Hindlimb muscle (tissue), 1 donor: ENCODE measurements at places on chromosomes 3 and 15.

DNA sequence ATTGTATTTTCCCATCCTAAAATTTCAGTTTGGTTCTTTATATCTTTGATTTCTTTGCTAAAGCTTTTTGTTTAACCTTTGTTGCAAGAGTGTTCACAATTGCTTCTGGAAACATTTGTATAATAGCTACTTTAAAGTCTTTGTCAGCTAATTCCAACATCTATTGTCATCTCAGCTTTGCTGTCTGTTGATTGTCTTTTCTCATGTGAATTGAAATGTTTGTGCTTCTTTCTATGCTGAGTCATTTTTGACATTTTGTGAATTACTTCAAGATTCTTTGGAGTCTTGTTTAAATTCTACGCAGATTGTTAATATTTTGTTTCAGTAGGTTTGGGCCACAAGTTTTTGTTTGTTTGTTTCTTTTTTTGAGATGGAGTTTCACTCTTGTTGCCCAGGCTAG lies 73.2 kb downstream of the SUCNR1 start:
- DNase-seq = no peak

DNA sequence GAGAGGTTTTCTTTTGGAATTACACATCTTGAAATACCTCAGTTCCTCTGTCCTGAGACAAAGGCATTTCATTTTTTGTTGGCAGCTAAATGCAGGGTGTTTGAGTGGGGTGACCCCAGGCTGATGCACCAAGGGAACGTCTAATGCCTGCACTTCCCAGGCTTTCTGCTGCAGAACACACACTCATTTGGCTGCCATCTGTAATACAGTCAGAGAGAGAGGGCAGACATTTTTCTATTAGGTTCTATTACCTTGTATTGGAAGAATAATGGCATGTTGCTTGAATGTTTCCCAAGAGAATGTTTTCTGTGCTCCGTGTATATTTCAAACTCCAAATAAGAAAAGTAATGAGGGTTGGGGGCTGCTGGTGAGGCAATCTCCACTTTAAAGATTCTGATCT lies 87.1 kb downstream of the PTPRG start:
- DNase-seq = no peak

DNA sequence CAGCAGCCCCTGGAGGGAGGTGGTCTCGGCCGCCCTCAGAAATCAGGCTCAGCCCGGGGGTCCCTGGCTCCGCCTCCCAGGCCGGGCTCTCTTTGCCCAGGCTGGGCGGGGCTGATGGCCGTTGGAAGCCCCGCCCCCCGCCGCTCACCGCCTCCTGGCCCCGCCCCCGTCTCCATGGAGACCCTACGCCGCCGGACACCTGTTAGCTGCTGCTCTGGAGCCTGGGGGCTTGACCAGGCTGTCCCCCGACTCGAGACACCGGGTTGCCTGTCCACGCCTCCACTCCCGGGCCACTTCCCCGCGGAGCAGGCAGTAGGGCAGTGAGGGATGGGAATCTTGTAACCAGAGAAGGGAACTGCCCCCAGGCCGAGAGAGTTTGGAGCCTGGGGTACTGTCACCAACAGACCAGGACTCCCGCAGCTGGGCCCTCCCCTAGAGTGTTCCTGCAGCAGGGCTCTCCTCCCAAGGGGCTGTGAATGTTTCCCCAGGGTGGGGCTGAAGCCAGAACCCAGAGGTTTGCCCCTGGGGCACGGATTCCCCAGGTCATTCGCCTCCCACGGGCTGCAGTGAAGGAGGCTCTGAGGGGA lies 27.8 kb upstream of the RPL32 start:
- no peak for DNase-seq

GRCh38 chr3:30504939-30505338 lies 101.5 kb upstream of the TGFBR2 start:
- no peak for DNase-seq

- DNase-seq = no peak
Measured at GRCh38 chr3:96354742-96355141, 459.7 kb upstream of the EPHA6 start.

DNA sequence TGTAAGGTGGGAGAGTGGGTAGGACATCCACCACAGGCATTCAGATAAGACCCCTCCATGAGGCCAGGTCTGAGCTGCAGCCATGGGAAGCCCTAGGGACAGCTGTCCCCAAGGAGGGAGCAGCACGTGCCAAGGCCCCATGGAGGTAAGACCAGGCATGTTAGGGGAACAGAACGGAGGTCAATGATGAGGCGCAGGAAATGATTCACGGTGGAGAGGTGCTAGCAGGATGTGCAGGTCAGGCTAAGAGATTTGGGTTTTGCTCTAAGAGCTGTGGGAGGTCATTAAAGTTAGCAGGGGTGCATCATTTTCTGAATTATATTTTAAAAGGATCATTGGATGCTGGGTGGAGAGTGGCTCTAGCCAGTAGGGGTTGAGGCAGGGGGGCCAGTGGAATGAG lies 66.4 kb upstream of the SNRPA1 start:
- DNase-seq = no peak

DNA sequence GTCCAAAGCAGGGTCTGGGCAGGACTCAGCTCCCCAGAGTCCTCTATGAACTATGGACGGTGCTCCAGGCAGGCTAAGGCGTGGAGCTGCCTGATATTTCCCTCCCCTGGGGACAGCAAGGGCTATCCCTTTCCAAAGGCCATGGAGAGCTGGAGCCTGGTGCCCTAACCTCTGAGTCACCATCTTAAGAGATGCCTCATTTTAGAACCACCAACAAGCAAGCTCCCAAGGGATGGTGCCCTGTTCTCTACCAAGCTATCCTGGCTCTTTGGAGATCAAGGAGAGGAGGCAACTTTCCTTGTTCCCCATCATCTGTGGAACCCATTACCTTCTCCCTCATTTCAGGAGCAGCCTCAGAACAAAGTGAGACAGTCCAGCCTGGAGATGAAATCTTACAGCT lies 15.7 kb downstream of the STARD5 start:
- no peak for DNase-seq

DNA sequence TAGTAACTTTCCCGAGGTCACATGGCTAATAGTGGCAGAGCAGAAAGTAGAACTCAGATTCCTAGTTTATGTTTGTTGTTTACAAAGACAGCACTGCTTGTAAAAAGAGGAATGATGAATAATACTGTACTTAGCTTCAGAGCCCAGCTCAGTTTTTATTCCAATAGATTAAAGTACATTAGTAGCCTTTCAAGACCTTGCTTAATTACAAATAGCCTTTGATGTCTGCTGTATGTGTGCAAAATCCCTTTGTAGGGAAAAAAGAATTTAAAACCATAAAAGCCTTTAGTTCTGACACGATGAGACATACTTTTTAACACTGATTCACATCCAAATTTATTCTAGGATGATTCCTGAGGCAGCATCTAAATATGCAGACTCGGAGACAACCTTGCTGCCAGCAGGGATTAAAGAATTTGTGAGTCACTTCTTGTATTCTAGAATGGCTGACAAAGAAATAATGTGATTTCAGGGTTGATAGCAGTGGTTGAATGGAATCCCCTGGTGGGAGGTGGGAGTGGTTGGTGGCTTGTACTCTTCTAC lies 324.2 kb upstream of the TGFBR2 start:
- DNase-seq = no peak

GRCh38 chr3:10600296-10600714 lies 94.9 kb upstream of the ATP2B2 start:
- no peak for DNase-seq

DNA sequence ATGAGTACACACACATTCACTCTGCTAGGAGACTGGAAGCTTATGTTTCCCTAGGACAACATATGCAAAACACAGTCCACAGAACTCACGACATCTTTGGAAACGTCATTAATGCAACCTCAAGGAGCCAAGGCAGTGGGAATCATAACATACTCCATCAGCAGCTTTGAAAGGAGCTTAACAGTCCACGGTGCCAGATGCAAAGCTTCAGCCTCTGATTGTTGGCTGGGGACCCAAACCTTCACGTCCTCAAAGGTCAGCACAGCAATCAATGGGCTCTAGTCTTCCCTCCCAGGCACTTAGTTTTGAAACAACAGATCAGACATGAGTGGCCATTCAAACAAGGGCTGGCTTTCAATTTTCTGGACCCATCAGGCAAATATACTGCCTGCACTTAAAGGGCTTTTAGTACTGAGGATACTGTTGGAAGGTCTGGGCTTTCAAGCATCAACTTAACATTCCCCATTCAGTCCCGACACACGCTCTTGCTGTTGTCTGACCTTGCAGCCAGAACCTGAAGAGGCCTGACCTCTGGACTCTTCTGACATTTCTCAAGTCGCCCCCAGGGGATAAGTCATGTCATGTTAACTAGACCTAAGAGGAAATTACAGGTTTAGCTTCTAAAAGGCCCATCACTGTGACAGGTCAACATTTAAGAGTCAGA lies 223.0 kb downstream of the PDZRN3 start:
- DNase-seq = no peak
